ENCODE measurements at places on chromosomes 16 and 17. TPM values are rescaled to one million over a fixed set of nuclear protein-coding genes. Genes with fewer than 3 reads are reported as not detected.

- no peak for DNase-seq
These were observed 9.6 kb downstream of the COTL1 start for GRCh38 chr16:84608282-84608681.

DNA sequence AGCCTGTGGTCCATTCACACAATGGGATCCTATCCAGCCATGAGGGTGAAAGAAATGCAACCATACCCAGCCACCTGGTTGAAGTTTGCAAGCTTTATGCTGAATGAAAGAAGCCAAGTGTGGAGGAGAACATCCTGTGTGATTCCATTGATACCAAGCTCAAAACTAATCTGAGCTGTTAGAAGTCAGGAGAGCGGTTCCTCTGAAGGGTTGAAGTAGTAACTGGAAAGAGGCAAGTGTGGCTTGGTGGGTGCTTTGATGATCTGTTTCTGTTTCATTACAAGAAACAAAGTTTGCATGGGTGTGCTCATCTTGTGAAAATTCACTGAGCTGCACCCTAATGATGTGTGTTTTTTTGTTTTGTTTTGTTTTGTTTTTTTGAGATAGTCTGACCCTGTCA lies 99.4 kb downstream of the SALL1 start:
- DNase-seq, result no peak

- DNase-seq, result no peak
These were observed 37.3 kb downstream of the SMG6 start for GRCh38 chr17:2266045-2266864.

- DNase-seq, result no peak
These were observed 22.5 kb downstream of the GABARAPL2 start for GRCh38 chr16:75588716-75589115.

Gene GP2
- not detected for total RNA-seq

GRCh38 chr17:41848788-41849187 lies 11.2 kb downstream of the KLHL10 start:
- DNase-seq, result no peak

GRCh38 chr17:74623693-74624093 lies at the start of gene CD300E:
Gene CD300E (minus strand): TSS chr17:74623738. CDS start chr17:74623621, 117 bp downstream.
- DNase-seq, result no peak

GRCh38 chr17:2863204-2863603 lies 67.0 kb downstream of the RAP1GAP2 start:
- no peak for DNase-seq

Gene DNAJA2
- 44.6 TPM for total RNA-seq

DNA sequence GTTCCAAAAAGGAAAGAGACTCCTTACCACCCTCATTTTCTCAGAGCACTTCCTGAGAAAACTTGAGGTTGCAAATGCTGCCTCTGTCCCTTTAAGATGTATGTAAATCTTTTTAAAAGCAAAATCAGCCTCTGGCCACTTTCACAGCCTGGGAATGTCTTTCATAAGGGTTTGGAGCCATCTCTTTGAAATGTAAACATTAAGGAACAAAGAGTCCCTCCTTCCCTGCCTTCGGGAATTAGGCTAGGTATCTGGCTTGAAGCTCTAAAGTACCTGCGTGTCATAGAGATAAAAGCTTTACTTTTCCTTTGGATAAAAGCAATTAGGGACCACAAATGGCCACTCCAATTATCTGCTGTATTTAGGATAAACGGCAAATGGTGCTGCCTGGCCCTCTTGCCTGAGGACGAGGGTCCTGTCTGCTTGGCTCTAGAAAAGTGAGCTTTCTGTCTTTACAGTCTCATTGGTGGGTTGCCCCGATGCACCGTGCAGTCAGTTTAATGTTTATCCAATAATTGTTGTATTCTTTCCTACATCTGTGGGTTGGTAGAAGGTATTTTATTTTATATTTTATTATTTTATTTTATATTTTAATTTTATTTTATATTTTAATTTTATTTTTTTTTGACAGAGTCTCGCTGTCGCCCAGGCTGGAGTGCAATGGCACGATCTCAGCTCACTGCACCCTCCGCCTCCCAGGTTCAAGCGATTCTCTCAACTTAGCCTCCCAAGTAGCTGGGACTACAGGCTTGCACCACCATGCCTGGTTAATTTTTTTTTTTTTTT lies 23.9 kb downstream of the NLRC3 start:
- DNase-seq, result peak; percentile 8

Gene HSD11B2
- 0.20 TPM for total RNA-seq

GRCh38 chr16:69270395-69270794 lies 40.8 kb upstream of the VPS4A start:
- DNase-seq, result no peak

Gene SBK1
- 1.5 TPM for total RNA-seq

DNA sequence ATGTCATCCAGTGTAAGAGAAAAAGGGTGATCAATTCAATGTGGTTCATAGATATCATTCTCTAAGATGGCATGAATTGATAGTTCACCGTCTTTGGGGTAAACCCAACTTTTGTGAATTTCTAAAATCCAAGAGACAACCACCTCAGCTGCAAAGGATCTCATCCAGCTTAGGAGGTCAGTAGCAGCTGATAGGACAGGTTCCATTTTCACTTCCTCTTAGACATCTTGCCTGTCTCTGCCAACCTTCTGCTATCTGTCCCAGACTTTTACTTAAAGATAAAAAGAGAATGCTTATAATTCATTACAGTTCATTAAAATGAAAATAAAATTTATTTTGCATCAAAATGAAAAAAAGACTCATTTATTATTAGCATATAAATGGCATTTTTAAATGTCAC lies 468.2 kb downstream of the XYLT1 start:
- DNase-seq, result no peak

- DNase-seq, result no peak
These were observed 6.2 kb upstream of the ZFHX3 start for GRCh38 chr16:73054125-73054484.

DNA sequence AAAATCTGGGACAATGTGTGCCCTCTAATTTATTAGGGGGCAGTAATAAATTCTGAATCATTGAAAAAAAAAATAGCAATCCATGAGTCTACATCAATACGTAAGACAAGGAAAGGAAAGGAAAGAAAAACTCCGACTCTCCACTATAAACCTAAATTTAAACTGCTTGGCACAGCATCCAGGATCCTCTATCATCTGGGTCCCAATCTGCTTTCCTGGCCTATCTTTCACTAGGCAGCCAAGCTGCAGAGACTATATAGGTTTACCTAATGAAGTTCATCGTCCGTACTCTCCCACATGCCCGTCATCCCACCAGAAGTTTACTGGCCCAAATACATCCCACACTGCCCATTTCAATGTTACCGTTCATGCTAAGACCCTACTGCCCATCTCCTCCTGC lies 179.2 kb downstream of the PARN start:
- no peak for DNase-seq

Gene ALOX15B
- not detected for total RNA-seq
